ENCODE measurements at places on chromosomes 2 and 18. TPM values are rescaled to one million over a fixed set of nuclear protein-coding genes. Genes with fewer than 3 reads are reported as not detected.

DNA sequence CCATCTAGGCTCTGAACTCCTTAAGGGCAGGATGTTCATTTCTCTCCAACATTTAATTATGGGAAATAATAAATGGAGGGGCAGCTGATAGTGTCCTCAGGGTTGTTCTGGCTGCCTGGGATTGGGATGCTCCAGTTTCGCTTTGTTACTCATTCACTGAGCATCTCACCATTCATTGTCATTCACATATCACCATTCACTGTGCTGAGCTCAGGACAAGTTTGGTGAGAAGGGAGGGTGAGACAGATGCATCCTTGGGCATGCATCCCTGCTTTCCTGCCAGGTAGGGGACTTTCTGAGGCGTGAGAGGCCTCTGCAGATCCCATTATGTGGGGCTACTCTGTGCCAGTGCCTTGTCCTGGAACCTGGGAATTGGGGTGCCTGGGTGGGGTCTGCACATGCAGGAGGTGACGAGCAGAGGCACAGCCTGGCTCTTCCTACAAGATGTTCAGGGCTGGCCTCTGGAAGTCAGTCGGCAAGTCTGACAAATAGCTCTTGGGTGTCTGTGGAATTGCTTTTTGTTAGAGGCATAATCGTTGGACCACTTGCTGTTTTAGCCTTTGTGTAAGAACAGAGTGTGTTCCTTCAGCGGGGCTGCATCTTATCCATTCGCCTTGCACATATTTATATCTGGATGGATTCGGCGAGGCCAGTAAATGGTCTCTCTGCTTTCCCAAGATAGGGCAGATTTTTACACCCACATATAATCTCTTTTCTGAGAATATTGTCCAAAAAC is 323.2 kb upstream of the THSD7B start:
- no peaks in the 10 kb centered on the region for H3K36me3 ChIP-seq
- H3K4me3 ChIP-seq, result no peak overlapping the region
- no peak overlapping the region for H3K27ac ChIP-seq
- DNase-seq, result no peak
- H3K4me1 ChIP-seq, result peaks cover 5% of the 10 kb centered on the region
- H3K27me3 ChIP-seq, result no peaks in the 10 kb centered on the region

GRCh38 chr2:193556766-193557470 is 1362.2 kb upstream of the TMEFF2 start:
- no peak overlapping the region for H3K4me3 ChIP-seq
- no peaks in the 10 kb centered on the region for H3K27me3 ChIP-seq

DNA sequence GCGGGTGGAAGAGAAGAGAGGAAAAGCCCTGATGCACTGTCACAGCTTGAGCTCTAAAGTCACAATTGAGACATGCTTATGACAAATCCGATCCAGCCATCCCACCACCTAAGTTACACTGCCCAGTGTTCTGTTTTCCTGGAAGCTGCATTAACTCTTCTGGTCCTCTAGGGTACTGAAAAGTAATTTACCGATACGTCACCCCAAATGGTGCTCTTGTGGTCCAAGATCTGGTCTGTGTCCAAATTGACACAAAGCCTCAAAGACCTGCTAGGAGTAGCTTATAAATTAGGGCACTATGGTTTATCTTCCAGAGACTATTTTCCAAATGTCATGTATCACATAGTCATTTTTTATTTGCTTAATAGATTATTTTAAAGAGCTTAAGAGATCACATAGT is 186.7 kb upstream of the ETAA1 start:
- H3K36me3 ChIP-seq, result no peaks in the 10 kb centered on the region
- no peak overlapping the region for H3K4me3 ChIP-seq
- DNase-seq, result no peak
- H3K4me1 ChIP-seq, result no peaks in the 10 kb centered on the region
- no peak overlapping the region for H3K27ac ChIP-seq
- no peaks in the 10 kb centered on the region for H3K27me3 ChIP-seq

- no peaks in the 10 kb centered on the region for H3K27me3 ChIP-seq
- no peak overlapping the region for H3K4me3 ChIP-seq
- DNase-seq, result no peak
- H3K36me3 ChIP-seq, result no peaks in the 10 kb centered on the region
Measured at GRCh38 chr18:51321696-51322095, 124.2 kb upstream of the MEX3C start.

DNA sequence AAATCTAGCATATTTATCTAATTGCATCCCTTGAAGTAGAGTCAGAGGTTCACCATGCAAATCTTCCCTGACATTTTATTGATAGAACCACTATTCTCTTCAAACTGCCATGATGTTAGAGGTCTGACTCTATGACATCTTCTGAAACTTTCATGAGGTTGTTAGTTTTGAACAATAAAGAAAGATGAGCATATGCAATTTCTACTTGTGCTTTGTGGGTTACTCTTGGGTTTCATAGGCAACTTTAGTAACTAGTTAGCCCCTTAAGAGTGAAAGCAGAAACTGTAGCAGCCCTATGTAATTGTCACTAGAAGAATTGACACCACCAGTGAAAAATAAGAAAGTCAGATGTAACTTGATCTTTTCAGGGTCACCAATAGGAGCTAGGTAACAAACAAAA is 53.1 kb upstream of the ZEB2 start:
- H3K36me3 ChIP-seq, result no peaks in the 10 kb centered on the region
- no peak for DNase-seq
- H3K27ac ChIP-seq, result no peak overlapping the region

DNA sequence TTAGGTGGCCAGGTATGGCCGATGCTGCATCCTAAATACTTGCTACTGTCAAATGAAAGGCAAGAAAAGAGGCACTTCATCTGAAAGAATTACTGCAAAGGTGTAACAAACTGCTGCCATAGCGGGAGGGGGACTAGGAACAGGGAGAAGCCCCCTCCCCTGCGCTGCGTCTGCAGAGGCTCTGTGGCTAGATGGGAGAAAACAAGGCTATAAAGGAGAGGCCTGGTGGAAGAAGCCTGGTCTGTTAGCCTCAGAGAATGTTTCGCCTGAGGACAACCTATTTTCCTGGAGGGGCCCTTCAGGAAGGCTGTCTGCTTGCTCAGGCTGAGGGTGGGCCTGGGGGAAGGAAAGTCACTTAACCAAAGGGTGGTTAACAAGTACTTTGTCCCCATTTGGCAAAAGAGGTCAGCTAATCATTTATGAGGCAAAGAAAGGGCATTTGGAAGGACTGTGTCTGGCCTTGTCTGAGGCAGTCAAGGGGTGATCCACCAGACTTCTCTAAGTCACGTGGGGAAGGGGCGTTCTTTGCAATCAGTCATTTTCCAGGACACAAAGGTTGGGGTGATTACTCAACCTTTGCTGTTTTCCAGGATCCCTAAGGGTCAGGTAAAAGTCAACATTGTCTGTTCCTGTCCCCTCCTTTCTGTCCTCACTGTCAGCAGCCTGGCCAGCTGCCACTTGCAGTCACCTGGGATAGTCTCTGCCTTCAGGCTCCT is 103.0 kb upstream of the TMEM200C start:
- H3K4me1 ChIP-seq, result no peaks in the 10 kb centered on the region
- no peak overlapping the region for H3K27ac ChIP-seq
- H3K36me3 ChIP-seq, result no peaks in the 10 kb centered on the region
- H3K4me3 ChIP-seq, result no peak overlapping the region
- no peak for DNase-seq
- no peaks in the 10 kb centered on the region for H3K27me3 ChIP-seq

DNA sequence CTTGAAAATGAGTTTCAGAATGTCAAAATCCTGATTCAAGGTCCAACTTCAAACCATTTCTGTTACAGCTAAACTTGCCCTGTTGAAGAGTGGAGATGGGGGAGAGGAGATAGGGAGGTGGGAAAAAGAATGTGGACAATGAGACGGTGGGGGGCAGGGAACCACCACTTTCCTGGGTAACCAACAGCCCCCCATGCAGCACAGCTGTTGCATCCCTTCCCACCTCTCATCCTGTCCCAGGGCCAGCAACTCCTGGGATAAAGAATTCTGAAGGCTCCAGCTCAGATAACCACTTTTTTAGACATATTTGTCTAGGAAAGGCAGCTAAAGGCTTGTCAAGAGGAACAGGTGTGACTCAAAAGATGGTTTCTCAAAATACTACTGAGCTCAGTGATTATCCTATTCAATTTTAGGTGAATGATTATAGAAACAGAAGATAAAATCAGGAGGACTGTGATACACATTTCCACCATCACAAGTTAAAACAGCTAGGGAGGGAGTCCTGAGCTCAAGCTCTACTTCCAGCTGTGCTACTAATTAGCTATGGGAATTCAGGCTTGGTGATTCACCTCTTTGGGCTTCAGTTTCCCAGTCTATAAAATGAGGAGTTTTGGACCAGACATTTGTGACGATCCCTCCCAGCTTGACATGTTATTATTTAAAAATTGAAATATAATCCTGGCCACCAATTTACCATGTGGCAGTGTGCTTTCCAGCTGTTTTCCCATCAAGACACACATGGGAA is 36.3 kb downstream of the HDHD2 start:
- peaks cover 87% of the 10 kb centered on the region for H3K36me3 ChIP-seq
- no peak overlapping the region for H3K27ac ChIP-seq
- H3K27me3 ChIP-seq, result no peaks in the 10 kb centered on the region
- no peaks in the 10 kb centered on the region for H3K4me1 ChIP-seq
- no peak overlapping the region for H3K4me3 ChIP-seq

GRCh38 chr2:42114091-42114490 is 55.1 kb upstream of the EML4 start:
- peak overlapping the region; percentile 24 for H3K27ac ChIP-seq
- H3K36me3 ChIP-seq, result no peaks in the 10 kb centered on the region
- H3K4me3 ChIP-seq, result no peak overlapping the region
- H3K4me1 ChIP-seq, result peaks cover 46% of the 10 kb centered on the region
- no peaks in the 10 kb centered on the region for H3K27me3 ChIP-seq
- no peak for DNase-seq

DNA sequence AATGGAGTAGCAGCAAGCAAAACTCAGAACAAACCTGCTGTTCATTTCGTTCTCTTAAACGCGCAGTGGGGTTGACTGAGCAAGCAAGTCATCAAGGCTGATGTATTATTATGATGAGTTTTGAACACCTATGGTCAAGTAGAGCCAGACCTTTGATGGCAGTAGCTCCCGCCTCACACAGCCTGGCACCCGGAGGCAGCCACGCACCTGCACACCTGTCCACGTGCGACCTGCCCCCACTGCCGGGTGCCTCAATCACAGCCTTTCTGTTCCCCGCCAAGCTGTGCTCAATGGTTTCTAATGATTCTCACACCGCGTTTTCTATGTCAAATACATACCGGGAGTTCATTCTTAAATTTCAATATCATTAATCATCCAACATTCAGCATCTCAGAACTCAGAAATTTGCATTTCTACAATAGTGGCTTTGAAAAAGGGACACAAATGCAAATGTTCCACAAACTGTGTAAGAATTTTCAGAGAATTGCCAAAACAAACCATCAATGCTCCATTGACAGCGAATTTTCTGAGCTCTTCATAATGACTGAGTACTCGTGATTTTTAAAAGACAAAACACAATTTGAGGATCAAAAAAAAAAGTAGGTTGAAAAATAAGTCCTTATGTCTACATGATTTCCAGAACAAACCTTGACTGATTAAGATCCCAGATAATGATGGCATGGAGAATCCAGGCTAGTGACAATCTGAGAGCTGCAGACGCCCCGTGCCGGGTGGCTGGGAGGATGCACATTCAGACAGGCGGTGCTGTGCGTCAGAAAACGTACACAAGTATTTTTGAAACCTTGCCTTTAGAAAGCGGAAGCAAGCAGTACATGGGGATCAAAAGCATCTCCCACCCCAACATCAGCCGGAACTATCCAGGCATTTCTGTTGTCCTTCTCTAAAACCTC is 56.6 kb downstream of the HDAC4 start:
- no peak overlapping the region for H3K4me3 ChIP-seq
- H3K36me3 ChIP-seq, result no peaks in the 10 kb centered on the region
- no peaks in the 10 kb centered on the region for H3K27me3 ChIP-seq
- DNase-seq, result no peak
- no peak overlapping the region for H3K27ac ChIP-seq

- DNase-seq, result no peak
- no peaks in the 10 kb centered on the region for H3K4me1 ChIP-seq
- no peaks in the 10 kb centered on the region for H3K27me3 ChIP-seq
Measured at GRCh38 chr2:231992888-231993287, 31.4 kb downstream of the DIS3L2 start.

DNA sequence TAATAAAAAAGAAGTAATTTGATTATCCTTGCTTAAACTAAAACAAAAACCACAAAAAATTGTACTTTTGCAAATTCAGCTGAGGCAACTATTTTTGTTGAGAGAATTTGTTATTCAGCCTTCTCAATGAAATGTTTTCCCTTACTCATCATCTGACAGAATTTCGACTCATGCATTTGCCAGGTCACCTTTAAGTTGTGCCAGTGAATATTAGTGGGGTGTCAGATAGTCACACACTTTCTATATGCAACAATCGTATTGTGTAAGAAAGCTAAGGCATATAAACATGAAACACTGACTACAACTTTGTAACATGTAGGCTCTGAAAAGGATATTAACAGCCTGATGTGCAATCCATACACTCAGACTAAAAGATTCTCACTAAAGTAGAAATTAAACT is 1653.1 kb upstream of the SLC39A10 start:
- no peak overlapping the region for H3K4me3 ChIP-seq
- no peaks in the 10 kb centered on the region for H3K36me3 ChIP-seq
- H3K27ac ChIP-seq, result no peak overlapping the region
- DNase-seq, result no peak

- H3K4me1 ChIP-seq, result no peaks in the 10 kb centered on the region
- H3K27ac ChIP-seq, result no peak overlapping the region
- DNase-seq, result peak; percentile 50
- H3K4me3 ChIP-seq, result no peak overlapping the region
Measured at GRCh38 chr18:47731276-47731675, 199.2 kb downstream of the SMAD2 start.

DNA sequence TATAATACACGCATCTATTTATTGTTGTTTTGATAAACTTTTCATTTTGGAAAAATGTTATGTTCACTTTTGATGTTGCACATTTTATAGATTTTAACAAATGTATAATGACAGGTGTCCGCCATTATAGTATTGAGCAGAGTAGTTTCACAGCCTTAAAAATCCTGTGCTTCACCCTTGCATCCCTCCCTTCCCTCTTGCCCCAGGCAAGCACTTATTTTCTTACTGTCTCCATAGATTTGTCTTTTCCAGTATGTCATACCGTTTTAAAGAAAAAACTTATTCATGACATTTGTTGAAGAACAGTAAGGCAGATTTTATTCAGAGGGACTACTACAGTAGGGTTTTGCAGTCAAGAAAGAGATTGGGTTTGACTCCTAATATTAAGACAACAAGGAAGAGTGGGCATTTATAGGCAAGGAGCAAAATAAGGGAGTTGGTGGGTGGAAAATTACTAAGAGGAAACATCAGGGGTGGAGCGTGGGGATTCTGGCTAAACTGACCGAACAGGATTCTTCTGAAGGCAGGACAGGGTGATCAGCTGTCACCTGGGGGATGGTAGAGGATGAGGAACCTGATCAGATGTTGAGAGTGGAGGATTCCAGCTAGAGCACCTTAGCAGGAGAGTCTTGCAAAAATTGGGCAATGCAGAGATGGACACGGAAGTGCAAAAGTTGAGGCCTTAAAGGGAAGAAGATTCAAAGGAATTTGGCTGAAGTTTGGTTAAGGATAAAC is 108.8 kb downstream of the NCK2 start:
- peaks cover 21% of the 10 kb centered on the region for H3K36me3 ChIP-seq
- H3K27ac ChIP-seq, result no peak overlapping the region
- no peaks in the 10 kb centered on the region for H3K27me3 ChIP-seq
- no peak for DNase-seq

CD28 gene
- 2.3 TPM for polyA plus RNA-seq

KCTD18 gene
- polyA plus RNA-seq, result 12.0 TPM
